Lung microvascular endothelial cell (primary cell): ENCODE measurements at places on chromosomes 3 and 15.

- DNase-seq, result no peak
These were observed 5.1 kb downstream of the FSIP1 start for GRCh38 chr15:39777496-39777895.

GRCh38 chr3:172709774-172710663 is 848 bp downstream of the NCEH1 start:
- DNase-seq, result peak; percentile 9

- no peak for DNase-seq
These were observed 10.7 kb upstream of the CAMK1 start for GRCh38 chr3:9780458-9780812.

DNA sequence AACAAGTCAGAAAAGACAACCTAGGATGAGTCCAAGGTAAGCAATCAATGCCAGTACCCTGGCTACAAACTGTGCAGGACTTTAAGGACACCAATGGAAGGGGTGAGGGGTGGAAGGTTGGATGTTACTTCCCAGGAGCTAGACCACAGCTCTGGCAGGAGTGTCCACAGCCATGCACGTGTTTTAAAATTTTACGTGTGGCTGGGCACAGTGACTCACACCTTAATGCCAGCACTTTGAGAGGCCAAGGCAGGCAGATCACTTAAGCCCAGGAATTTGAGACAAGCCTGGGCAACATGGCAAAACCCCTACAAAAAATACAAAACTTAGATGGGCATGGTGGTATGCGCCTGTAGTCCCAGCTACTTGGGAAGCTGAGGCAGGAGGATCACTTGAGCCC is 14.7 kb upstream of the HDC start:
- DNase-seq, result no peak

DNA sequence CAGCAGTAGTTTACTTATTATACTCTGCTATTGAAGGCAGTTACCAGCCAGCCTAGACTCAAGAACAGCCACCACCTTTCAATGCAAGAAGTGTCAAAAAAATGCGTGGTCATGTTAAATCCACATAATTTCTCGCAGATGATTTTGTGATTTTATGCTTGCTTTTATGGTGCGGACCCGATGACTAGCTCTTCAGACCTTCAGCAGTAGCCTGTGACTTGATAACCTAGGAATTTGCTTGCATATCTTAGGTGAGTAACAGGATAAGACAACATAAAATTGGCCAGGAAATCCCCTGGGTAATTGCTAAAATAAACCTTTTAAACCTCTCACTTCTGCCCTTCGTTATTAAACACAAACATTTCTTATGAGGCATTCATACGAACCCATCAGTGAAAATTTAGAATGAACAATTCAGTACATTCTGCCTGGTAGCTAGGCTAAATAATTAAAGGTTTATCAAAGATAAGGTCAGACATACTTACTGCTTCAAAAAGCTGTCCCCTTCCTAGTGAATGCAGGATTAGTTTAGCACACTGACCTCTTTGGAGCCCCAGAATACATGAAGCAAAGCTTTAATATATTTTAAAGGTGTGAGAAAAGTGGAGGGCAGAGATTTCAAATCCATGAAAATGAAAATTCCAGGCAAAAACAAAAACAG is 798.8 kb downstream of the OTOL1 start:
- DNase-seq, result no peak

DNA sequence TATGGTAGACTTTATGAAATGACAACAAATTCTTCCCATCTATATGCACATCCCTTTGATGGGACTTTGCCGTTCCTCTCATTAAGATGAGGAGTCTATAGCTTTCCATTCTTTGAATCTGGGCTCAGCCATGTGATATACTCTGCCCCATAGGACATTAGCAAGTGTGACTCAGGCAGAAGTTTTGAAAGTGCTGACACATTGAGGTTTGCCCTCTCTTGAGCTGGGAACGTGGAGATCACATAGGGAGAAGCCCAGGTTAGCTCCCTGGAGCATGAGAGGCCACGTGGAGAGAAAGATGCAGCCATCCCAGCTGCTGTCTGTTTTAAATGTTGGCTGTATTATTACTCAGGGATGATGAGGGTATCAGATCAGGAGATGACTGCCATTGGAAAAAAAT is 67.7 kb upstream of the OXTR start:
- peak; percentile 14 for DNase-seq

DNA sequence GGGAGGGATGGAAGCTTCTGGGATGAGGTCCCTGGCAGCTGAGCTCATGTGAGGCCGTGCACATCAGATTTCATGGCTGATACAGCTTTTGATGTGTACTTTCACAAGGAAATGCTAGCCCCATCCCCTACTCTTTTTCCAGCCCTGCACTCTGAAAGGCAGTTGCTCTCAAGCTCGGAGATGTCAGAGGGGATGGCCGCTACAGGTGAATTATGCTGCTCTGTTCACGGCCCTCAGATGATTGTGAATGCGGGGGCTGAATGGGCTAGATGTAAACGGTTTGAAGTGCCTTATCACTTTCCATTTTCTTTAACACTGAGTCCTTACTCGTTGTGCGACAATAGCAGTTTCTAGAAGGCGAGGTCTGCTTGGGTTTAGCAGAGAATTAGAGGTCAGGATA is 88.0 kb upstream of the RASGRF1 start:
- no peak for DNase-seq

DNA sequence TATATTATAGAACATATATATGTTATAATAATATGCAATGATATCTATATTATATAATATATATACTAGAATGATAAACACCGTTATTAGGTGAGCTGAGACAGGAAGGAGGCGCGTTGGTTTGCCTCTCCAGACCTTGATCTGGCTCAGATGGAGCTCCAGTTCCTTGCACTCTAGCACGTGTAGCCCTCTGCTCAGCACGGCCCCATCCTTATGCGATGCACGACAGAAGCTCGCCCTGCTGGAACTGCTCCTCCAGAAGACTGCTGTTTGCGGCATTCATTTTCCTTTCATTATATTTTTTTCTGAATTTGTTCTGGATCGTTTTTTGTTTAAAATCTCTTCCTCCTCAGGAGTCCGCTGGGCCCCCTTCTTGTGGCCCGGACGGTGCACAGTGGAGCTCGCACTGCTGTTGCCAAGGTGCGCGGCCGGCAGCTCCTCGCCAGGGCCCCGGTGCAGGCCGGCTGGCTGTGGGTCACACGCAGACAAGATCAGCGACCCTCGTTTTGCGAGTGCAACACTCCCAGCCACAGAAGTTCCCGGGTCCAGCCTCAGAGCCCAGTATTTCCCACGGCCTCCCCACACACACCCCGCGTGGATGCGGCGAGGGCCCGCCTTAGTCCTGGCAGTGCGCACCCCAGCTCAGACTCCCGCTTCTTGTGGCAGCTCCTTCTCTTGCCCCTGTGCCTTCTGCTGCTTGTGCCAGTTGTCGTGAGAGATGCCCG is 112.2 kb downstream of the CHL1 start:
- no peak for DNase-seq

DNA sequence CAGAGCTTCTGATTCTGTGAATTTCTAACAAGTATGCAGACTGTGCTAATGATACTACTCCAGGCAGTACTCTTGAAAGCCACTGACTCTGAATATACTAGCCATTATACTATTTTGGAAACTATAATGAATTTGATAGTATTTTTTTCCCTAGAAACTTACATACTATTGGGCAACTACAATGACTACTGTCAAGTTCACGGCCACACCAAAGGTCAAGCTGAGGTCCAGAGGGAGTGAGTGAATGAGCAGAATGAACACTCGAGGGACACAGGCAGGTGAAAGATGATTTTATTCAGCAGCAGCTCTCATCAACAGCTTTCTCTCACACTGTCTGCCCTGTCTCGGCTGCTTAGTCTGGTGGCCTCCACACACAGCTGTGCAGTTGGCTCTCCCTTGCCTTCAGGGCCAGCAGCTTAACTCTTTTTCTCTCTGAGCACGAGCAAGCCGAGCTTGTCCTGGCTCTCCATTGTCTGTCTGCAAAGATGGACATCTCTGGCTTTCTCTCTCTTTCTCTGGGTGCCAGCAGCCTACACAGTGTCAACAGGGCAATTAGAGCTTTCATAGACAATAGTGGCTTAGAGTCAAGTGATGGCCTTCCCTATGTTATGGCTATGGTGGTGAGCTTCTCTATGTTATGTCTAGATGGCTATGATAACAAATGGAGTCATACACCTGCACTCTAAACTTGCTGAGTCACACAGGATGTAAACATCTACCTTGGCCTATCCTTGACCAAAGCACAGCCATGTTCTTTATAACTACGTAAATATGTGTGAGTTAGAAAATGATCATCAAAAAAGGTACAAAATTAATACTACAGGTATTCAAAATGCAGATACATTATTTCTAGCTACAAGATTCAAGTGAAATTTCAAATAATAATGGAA is 362.4 kb downstream of the CGGBP1 start:
- DNase-seq, result no peak

DNA sequence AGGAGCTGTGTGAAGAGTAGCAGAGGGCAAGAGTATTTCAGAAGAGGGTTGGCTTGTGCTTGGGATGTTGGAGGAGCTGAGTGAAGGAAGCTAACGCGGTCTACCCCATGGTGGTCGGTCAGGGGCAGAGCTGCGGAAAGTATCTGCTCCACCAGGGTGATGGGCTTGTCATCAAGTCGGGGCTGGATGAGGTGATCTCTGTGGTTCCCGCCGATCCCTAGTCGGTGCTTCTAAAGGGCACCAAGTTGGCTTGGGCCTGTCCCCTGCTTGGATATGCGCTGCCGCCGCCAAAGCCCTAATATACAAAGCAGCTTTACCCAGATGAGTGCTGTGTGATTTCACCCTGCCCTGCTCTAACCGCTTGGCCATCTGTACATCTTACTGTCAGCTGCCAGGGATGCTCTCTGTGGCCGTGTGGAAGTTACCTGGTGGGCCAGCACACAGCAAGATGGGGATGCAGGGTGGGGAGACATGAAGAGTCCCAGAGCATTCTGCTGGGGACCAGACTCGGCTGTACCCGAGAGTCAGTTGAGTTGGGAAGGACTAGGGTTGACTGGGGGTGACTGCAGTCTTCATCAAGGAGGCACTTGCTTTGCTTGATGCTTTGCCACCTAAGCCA is 226.1 kb upstream of the BHLHE40 start:
- DNase-seq, result no peak

- no peak for DNase-seq
These were observed 199.9 kb downstream of the FNDC3B start for GRCh38 chr3:172239218-172239790.

DNA sequence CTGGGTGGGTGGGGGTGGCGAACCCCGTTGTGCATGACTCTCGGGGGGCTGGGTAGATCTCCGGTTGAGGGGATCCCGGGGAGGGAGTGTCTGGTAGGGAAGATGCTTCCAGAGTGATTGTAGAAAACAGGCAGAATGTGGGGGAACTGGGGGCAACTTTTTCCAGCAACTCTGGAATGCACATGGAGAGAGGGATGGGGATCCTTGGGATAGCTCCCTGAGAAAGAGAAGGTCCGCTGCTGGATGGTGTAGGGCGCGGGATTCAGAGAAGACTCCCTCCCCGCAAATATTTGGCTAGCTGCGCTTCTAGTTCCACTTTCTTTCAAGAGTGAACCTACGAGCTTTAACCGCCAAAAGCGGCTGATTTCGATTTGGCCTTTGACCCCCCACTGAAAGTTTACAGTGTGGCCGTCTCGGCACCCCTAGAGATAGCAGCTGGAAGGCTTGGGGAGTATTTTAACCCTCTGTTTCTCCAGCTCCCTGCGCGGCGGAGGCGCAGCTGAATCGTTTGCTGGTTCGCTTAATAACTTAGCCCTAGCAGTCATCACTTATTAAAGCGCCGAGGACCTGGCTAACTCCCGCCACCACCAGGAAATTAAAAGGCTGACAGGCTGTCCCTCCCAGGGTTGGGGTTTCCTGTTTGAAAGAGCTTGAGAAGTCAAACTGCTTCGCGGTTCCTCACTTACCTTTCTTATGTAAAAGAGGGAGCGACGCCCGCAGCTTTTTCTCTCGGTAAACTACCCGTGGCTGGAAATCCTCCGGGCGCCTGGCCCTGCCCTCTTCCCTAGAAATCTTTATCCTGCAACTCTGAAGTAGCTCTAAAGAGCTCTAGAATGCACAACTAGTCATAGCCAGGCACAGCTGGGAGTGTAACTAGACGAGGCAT is 1.2 kb downstream of the PHLDB2 start:
- DNase-seq, result peak; percentile 92

GRCh38 chr3:151106311-151106710 is 20.8 kb downstream of the MED12L start:
- no peak for DNase-seq

GRCh38 chr3:31270010-31270409 is 262.7 kb upstream of the STT3B start:
- no peak for DNase-seq

DNA sequence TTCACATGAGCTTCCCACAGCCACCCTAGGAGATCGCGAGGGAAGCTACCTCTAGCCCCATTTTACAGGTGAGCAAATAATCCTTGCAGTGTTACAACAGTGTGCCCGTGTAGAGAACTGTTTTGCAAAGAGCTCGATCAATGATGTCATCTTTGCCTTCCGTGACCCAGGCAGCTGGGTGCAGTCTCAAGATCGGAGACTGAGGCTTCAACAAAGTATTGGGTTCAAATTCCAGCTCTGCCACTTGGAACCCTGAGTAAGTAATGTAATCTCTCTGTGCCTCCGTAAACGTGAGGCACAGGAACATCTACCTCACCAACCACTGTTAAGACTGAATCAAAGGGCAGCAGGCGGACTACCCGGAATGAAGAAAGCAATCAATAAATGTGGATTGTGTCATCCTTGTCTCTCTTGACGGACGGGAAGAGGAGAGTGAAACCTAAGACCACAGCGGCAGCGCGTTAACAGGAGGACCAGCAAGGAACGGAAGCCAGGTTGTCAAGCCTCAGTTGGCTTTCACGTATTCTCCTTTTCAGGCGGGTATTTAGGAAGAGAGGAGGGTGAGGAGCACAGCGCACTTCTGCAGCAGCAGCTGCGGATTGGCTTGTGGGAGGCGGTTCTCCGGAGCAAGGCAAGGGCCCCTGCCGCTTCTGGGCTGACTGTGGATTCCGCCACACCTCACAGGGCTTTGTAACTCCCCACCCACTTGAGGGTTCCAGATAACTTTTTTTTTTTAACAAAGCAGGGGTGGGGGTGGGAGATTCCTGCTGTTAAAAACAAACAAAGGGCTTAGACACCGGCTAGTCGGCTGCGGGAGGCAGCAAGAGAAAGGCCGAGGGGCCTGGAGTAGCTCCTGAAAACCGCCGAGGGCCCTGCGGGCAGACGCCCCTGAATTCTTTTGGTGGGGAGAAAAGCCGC is 1.5 kb upstream of the SMAD3 start:
- DNase-seq, result no peak

GRCh38 chr3:187002915-187003314 is 72.6 kb downstream of the ST6GAL1 start:
- no peak for DNase-seq

- DNase-seq, result no peak
These were observed 66.4 kb upstream of the MCTP2 start for GRCh38 chr15:94164971-94165370.

DNA sequence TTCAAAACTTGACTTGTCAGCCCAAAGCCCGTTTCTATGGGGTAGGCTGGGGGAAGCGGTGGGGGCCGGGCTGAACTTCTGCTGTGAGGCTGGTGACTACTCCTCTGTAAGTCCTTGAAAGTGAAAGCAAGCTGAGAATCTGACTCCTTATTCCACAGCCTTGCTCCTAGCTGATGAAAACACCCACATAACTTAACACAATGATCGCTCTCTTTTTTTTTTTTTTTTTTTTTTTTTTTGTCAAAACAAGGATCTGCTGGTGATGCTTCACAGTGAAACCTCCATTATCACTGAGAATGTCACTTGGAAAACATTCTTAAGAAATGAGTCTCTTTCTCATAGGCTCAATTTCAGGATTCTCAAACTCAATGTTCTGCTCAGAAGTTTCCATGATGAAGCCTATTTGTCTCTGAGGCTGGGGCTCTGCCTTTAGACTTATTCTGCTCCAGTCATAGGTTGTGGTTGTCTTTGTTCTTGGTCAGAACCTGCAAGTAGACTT is 31.4 kb upstream of the TKT start:
- DNase-seq, result no peak

- DNase-seq, result no peak
These were observed 23.6 kb downstream of the UBE2E1 start for GRCh38 chr3:23829242-23829934.
